Glutamatergic neuron (in vitro differentiated cells): ENCODE measurements at places on chromosomes 5 and 9.

DNA sequence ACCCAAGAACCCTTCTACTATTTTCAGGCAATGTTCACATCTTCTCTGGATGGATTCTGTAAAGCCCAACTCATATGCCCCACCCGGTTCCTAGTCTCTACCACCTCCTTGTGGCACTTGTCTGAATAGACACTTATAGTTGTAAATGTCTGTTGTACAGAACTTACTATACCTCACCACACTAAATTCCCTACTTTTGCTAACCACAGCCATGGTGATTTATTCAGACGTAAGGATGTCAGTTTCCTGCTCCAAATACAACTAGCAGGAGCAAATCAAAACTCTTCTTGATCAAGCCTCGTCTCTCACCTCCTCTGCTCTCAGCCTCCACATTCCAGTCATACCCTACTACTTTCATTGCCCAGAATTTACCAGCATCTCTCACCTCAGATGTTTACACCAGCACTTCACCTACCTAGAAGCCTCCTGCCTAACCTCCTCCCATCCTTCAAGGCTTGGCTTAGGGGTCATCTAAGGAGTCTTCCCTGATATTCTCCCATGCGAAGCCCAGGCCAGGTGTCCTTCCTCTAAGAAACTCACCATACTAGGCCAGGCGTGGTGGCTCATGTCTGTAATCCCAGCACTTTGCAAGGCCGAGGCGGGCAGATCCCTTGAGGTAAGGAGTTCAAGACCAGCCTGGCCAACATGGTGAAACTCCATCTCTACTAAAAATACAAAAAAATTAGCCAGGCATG lies 75.5 kb downstream of the MAPKAP1 start:
- DNase-seq = no peak

GRCh38 chr5:10611290-10611689 lies 47.4 kb downstream of the ANKRD33B start:
- no peak for DNase-seq

DNA sequence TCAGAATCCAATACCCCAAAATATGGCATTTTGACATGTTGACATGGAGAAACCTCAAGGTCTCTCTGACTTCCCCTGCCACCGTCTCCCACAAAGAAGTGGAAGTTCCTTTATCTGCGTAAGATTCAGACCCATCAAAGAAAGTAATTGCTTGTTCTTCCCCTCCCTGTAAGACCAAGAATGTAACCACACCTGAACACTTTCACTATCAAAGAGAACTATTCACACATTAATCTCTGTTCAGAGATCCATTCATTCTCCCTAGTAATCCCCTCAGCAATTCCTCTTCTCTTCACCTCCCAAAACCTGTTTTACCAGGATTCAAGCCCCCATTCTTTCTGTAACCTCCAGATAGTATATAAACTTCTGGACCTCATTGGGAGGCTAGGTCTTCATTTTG lies 4.1 kb upstream of the SLC1A1 start:
- no peak for DNase-seq

DNA sequence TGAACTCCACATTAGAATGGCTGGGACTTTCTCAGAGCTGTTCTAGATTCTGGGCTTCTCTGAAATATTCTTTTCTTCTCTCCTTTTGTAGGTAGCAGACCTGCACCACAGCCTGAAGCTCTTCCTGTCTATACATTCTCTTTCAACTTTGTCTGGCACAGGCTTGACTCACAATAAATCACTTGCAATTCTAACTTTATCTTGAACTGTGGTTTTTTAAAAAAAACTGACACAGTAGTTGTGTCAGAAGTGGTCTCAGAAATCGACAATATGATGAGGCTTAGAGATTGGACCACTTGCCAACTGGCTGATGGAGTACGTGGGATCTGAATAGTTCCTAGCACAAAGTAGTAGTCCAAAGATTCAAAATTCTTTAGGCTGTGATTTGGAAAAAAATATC lies 24.1 kb upstream of the CDH9 start:
- no peak for DNase-seq

GRCh38 chr5:17720071-17720470 lies 85.8 kb downstream of the TAF11L14 start:
- DNase-seq = no peak

- no peak for DNase-seq
Observed at GRCh38 chr9:99678566-99678965, 143.1 kb upstream of the NR4A3 start.

- no peak for DNase-seq
Observed at GRCh38 chr5:7878381-7878873, 9.5 kb downstream of the MTRR start.
